ENCODE measurements at places on chromosomes 7 and 10.

- DNase-seq, result no peak
These were observed 5.0 kb upstream of the WAPL start for GRCh38 chr10:86526606-86527005.

GRCh38 chr10:73910764-73911552 is at the start of gene PLAU:
PLAU (plus strand) TSS chr10:73911132; CDS start chr10:73911556, 424 bp downstream.
- DNase-seq, result peak; percentile 56

DNA sequence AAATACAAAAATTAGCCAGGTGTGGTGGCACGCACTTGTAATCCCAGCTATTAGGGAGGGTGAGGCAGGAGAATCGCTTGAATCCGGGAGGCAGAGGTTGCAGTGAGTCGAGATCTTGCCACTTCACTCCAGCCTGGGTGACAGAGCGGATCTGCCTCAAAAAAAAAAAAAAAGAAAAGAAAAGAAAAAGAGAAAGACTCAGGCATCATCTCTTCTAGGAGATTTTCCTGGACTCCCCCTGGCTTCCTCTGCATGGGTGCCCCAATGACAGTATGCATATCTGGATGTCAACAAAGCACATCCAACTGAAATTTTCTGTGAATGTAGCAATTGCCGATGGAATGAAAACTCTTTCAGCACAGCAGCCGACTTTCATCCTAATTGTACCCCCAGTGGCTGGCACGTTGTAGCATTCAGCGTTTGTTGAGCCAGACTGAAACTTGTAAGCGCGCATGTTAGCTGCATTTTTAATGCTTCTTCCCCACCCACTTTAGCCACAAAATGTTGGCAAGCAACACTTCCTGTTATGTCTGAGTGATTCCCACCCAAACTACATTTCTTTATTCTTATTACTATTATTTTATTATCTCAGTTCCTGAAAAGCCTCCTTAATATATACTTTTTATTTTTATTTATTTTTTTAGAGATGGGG is 70.2 kb downstream of the PRTFDC1 start:
- DNase-seq, result peak; percentile 42

GRCh38 chr7:142303650-142304049 is 45.8 kb upstream of the PRSS58 start:
- DNase-seq, result no peak

GRCh38 chr7:7263297-7264230 is 81.2 kb downstream of the C1GALT1 start:
- DNase-seq, result no peak

DNA sequence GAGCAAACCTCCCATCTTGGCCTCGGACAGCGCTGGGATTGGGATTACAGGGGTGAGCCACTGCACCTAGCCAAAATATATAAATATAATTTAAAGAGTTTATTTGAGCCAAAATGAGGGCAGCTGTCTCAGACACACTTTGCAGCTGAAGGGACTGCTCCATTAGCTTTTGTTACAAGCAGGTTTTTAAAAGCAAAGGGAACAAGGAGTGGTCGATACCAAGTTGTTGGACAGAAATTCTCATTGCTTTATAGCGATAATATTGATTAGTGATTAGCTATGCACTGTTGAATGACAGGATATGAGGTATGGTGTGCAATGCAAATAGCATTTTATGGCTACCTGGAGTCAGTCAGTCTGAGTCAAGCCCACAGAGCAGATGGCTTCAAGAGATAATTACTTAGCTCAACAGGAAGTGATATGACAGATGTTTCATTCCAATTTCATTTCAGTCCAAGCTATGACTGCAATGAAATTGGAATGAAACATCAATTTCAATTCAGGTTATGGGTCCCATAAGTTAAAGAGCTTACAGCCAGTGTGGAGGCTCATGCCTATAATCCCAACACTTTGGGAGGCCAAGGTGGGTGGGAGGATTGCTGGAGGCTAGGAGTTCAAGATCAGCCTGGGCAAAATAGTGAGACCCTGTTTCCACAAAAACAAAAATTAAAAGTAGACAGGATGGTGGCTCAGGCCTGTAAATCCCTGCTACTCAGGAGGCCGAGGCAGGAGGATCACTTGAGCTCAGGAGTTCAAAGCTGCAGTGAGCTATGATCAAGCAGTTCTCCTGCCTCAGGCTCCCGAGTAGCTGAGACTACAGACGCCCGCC is 23.1 kb downstream of the TYW1 start:
- peak; percentile 73 for DNase-seq

DNA sequence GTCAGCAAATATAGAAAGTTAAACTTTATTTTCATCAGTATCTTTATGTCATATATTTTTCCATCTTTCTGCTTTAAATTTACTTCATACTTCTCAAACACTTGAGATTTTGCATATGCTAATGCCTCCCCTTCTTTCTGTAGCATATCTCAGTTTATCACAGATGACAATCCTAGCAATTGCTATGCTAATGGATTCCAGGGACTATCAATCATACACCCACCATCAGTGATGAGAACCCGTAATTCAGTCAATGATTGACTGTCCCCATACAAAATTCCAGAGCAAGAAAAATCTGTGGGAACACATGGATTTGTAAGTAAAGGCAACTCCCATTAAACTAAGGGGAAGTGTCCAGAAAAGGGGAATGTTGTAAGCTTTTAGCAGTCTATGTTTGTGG is 432.4 kb upstream of the SEMA3D start:
- no peak for DNase-seq

- no peak for DNase-seq
These were observed 85.2 kb upstream of the CDC14C start for GRCh38 chr7:48839108-48839507.

DNA sequence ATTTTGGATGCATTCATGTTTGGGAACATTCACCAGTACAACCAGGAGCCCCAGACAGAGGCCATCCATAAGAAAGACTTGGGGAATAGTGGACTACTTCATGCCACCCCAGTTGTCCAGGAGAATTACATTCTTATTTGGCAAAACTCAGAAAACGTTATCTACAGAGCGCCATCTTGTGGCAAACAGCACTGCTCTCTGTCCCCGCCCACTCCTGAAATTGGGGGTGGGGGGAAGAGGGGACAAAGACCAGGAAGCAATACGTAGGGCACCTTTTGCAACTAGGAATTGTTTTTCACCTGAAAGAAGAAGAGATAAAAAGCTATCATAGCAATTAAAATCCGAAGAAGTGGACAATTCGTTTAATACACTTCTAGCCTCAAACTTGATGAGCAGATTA is 134.6 kb upstream of the MGMT start:
- DNase-seq, result no peak

- DNase-seq, result no peak
These were observed 183.3 kb downstream of the ELAPOR2 start for GRCh38 chr7:86876146-86876545.

GRCh38 chr7:134856691-134857090 is 77.3 kb downstream of the CALD1 start:
- no peak for DNase-seq

- peak; percentile 4 for DNase-seq
These were observed 248.9 kb downstream of the FOXP2 start for GRCh38 chr7:114663502-114663901.

GRCh38 chr7:40979296-40979695 is 723.6 kb downstream of the INHBA start:
- no peak for DNase-seq

DNA sequence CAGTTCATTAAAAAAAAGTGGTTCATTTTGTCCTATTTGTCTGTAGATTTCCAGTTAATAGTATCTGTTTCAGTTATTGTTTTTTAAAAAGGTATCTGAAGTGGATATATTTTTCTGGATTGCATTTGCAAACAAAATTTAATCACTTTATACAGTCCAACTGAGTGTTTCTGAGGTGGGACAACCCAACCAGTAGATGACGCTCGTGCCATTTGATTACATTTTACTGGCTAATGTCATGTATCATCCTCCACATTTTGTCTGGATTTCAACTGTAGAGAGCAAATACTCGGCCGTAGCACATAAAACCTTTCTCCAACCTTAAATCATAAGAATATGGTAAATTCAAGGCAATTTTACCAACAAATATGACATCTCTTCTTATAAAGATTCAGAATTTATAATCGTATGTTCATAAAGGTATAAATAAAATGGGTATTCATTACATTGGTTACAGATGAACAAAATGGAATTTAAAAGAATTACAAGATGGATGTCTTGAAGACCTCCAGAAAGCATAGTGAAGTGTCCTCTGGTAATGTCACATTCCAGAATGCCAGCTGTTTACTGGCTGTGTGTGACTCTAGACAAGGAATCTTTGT is 789.0 kb downstream of the PHTF2 start:
- peak; percentile 37 for DNase-seq

- DNase-seq, result no peak
These were observed 79.2 kb downstream of the GLRX3 start for GRCh38 chr10:130215151-130215930.

GRCh38 chr7:12398186-12398585 is 5.5 kb downstream of the VWDE start:
- no peak for DNase-seq

DNA sequence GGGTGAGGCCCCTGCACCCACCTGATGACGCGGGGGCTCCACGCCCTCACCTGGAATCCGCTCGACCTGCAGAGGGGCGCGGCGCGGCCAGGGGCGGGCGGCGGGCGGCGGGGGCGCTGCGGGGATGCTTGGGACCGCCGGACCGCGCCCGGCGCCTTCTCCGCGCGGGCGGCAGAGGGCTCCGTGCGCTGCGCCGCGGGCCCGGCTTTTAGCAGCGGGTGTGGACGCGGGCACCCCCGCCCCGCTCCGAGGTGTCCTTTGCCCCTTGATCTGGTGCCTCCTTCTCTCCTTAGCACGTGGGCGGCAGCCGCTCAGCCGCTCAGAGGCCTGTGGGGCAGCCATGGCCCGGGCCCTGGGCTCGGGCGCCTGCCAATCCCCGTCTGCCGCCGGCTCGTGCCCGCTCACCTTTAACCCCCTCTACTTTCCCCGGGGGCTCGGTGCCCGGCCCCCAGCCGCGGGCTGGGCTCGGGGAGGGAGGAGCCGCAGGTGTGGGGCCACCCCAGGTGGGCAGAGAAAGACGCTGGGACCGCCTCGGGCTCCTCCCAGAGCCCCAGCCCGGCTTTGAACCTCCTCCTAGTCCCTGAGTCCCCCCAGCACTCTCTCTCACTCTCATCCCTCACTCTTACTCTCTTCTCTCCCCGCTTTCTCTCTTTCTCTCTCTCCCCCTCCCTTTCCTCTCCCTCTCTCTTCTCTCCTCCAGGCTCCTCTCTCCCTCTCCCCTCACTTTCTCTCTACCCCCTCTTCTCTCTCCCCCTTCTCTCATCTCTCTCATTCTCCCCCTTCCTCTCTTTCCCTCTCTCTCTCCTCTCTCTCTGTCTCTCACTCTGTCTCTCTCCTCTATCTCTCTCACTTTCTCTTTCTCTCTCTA is 19.7 kb upstream of the VPS37D start:
- DNase-seq, result no peak

DNA sequence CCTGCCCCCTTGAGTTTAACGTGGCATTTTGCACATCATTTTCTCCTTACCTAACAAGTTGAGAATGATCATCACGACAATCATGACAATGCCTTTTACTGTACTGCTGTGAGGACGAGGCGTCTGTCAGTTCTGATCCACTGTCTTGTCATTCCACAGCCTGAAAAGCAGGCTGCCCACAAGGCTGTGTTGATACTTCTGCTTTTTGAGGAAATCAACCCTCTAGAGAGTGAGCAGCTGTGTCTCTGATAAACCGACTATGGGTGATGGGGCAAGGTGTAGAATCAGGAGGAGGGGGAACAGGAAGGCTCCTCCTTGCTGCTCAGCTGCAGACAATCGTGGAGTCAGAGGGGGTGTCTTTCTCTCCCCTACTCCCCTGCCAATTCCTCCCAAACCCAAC is 30.6 kb upstream of the C10orf120 start:
- DNase-seq, result no peak

- no peak for DNase-seq
These were observed 93.1 kb downstream of the CDK14 start for GRCh38 chr7:90689260-90689659.

DNA sequence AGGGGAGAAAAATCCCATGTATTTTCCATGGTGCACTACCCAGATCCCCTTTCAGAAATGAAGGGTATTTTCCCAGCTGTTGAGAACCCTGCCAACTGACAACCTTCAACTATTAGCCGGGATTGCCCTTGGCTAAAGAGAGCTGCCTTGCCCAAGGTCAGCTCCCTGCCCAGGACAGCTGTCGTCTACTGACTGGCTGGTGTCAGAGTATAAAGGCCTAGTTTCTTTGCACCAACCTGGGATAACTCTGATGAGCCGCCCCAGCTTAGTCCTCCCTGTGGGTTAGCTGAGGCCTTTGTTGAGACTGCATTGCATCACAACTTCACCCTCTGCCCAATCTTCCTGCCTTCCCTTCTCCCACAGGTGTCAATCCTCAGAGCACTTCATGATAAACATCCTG is 147.2 kb upstream of the RHEB start:
- DNase-seq, result no peak

DNA sequence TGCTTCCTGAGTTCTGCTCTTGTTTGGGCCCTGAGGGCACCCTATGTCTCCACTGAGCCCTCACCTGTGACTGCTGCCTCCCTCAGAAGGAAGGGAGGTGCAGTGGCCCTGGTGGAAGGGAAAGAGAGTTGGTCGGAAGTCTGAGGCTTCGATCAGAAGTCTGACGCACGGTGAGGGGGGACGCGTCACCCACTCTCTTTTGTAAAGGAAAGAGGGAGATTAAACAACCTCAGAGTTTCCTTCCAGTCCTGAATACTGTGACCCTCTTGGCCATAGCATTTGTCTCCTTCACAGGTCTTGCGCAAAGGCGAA is 31.4 kb upstream of the TRIM8 start:
- DNase-seq, result no peak

DNA sequence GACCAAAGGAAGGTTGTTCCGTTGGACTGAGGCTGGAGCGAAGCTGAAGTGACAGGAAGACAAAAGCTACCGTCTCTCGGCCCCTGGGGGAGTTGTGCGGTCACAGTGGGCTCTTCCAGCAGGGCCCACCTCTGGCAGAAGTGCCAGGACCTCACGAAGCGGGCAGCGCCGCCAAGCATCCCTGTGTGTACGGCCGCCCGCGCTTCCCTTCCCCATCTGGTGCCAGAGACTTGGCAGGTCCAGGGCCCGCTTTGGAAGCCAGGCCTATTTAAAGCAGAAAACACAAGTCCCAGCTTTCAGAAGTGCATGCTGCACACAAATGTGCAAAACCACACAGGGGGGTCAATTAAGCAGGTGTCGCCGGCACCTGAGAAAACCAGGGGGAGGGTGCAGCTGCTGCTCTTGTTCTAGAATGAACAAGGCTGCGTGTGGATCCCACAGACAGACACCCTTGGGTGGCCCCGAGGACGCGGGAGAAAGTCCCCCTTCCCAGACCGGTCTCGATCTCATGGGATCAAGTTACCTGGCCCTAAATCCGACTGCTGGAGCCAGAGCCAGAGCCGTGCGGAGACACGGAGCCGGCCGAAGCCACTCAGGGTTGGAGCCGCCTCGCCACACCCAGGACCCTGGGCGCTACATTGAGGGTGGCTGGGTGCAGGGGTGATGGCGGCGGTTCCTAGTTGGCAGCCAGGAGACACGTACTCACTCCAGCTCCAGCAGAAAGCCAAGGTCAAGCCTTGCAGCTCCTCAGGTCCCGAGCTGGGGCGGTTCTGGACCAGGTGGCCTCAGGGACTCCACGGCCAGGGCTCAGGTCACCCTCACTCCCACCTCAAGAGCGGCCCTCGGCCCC is 51.8 kb upstream of the PPP2R2D start:
- no peak for DNase-seq

Measured in EL (cell line).